Activated T-helper 1 cell treated with anti-CD3 and anti-CD28 coated beads, Interleukin-12 subunit alpha, Interleukin-12 subunit beta, Interleukin-2, Interleukin-4 antibody, amounts not matched to agents 30 ng/mL and 10 ng/mL and 1 ng/mL, durations not matched to agents 14 hours and 24 hours and 36 hours (primary cell): ENCODE measurements at places on chromosomes 5 and 9. TPM values are rescaled to one million over a fixed set of nuclear protein-coding genes. Genes with fewer than 3 reads are reported as not detected.

DNA sequence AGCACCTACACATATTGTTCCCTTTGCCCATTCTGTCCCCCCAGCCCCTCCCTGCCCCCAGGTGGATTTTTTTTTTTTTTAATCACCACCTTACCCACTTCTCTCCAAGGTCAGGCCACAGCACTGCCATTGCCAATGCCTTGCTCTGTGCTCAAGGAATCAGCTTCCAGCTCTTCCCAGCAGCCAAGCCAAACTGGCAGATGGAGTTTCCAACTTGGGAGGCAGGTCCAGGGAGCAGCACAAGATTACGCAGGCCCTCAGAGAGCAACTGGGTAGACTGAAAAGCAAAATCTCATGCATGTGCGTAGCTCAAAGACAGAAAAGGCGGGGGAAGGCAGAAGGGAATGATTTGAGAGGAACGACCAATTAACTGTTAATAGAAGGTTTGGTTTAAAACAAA lies 15.1 kb downstream of the GRHPR start:
- no peak overlapping the region for H3K4me3 ChIP-seq
- no peaks in the 10 kb centered on the region for H3K27me3 ChIP-seq
- DNase-seq = no peak
- peaks cover 34% of the 10 kb centered on the region for H3K36me3 ChIP-seq
- no peak overlapping the region for H3K27ac ChIP-seq
- H3K4me1 ChIP-seq = peaks cover 4% of the 10 kb centered on the region

DNA sequence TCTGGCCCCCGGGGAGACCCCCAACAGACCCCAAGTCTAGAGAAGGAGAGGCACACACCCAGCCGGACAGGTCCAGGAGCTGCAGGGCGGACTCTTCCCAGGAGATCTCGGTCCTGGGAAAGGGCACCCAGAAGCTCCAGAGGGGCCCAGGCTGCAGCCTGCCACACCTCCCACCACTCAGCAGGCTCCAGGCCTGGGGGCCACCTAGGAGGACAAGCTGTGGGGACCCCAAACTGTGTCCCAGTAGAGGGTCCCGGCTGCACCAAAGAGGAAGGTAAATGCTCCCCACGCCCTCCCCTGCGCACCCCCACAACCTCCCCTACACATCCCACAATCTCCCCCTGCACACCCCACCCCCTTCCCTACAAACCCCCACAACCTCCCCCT lies 48.5 kb downstream of the PLEKHG4B start:
- DNase-seq = no peak
- H3K4me1 ChIP-seq = no peaks in the 10 kb centered on the region
- no peaks in the 10 kb centered on the region for H3K36me3 ChIP-seq
- no peak overlapping the region for H3K4me3 ChIP-seq
- H3K27ac ChIP-seq = no peak overlapping the region

DNA sequence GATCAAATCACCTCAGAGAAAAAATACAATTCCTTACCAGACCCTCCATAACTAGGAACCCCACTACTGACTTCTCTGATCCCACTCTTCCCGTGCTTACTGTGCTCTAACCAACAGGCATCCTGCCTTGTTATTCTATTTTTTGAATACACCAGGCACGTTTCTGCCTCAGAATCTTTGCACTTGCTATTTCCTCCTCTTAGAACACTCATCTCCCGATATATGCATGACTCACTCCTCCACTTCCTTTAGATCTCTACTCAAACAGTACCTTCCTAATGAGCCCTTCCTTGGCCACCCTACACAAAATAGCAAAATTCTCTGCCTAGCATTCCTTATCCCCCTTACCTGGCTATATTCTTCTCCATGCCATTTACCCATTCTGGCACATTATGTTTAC lies 43.9 kb downstream of the MAPKAP1 start:
- no peak for DNase-seq
- H3K36me3 ChIP-seq = peaks cover 17% of the 10 kb centered on the region
- H3K4me1 ChIP-seq = peaks cover 10% of the 10 kb centered on the region
- H3K27me3 ChIP-seq = no peaks in the 10 kb centered on the region

Gene TCF7
- 76.3 and 77.2 TPM in 2 replicates for total RNA-seq

GRCh38 chr5:148953711-148954110 lies 109.2 kb downstream of the SH3TC2 start:
- no peak for DNase-seq
- peaks cover 7% of the 10 kb centered on the region for H3K27me3 ChIP-seq
- no peaks in the 10 kb centered on the region for H3K4me1 ChIP-seq

Gene SPATA31C1
- not detected in 2 replicates for total RNA-seq

DNA sequence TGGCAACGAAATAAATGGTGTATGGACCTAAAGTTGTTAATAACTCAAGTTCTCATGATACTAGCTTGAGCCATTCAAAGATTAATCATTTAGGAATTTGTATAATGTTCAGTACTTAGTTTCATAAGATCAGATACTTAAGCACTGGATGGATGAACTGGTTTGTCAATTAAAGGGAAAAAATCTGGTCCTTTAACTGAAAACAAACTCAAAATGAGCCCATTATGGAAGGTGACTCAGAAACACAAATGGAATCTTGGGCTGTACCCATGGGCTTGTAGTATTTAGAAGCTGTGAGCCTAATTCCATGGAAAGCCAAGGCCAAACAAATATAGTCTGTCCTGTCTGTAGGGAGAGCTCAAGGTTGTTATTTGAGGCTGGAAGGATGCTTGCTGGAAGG lies 27.6 kb upstream of the ADRB2 start:
- peaks cover 17% of the 10 kb centered on the region for H3K4me1 ChIP-seq
- no peak overlapping the region for H3K4me3 ChIP-seq
- peaks cover 9% of the 10 kb centered on the region for H3K27me3 ChIP-seq
- no peak for DNase-seq
- H3K36me3 ChIP-seq = peaks cover 1% of the 10 kb centered on the region

Gene SPINK13
- total RNA-seq = not detected in 2 replicates

Gene PCDHB4
- total RNA-seq = not detected in 2 replicates

- no peak overlapping the region for H3K4me3 ChIP-seq
- peaks cover 7% of the 10 kb centered on the region for H3K27me3 ChIP-seq
- DNase-seq = no peak
- H3K36me3 ChIP-seq = no peaks in the 10 kb centered on the region
These were observed 93.9 kb downstream of the GCNT1 start for GRCh38 chr9:76552751-76553455.

- no peaks in the 10 kb centered on the region for H3K4me1 ChIP-seq
- no peak for DNase-seq
- no peak overlapping the region for H3K4me3 ChIP-seq
- no peaks in the 10 kb centered on the region for H3K36me3 ChIP-seq
- peaks cover 18% of the 10 kb centered on the region for H3K27me3 ChIP-seq
These were observed 2.5 kb downstream of the IL33 start for GRCh38 chr9:6218099-6218502.

Gene LHX3
- not detected in 2 replicates for total RNA-seq
